ENCODE measurements at places on chromosomes 11 and 22. TPM values are rescaled to one million over a fixed set of nuclear protein-coding genes. Genes with fewer than 3 reads are reported as not detected.
A peak's percentile ranks its signal among the peaks of the same experiment; 100 is the strongest.

CCDC87 gene
- total RNA-seq = 0.26 TPM

DNA sequence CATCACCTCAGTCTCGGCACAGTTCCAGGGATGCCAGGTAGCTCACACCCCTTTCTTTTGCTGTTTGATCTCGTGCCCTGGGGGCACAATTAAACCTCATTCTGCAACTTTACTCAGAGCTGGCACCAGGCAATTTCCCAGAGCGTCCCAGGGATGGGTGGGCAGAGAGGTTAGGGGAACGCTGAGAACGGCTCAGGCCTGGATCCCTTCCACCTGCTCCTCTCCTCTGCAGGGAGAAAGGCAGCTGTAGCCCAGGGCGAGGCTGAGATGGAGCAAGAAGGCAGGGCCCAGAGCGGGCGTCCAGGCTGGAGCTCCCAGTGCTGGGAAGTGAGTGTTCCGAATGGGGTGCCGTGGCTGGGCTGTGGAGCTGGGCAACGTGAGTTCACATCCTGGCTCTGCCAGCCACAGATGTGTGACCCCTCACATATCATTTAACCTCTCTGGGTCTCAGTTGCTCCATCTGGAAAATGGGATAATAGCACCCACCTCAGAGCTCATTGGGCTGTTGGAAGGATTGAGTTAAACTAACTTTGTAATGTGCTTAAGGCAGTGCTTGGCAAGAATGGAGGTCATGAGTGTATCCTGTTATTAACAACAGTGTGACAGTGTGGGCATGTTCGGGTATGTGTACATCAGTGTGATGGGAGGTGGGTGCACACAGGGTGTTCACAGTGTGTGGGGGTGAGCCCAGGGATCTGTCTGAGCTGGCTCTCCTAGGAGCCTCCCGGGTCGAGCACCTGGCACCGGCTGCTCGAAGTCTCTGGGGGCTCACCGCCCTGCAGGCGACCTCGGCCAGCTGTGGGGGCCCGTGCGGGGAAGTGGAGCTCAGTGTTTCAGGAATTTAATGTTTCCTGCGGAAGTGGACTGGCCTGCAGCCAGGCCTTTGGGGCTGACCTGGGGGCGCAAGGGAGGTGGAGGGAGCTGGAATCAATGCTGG lies 15.5 kb downstream of the OTUB1 start:
- no peak overlapping the region for H3K27ac ChIP-seq
- no peak overlapping the region for H3K4me3 ChIP-seq
- H3K27me3 ChIP-seq = no peaks in the 10 kb centered on the region
- H3K36me3 ChIP-seq = peaks cover 17% of the 10 kb centered on the region

GRCh38 chr11:33158596-33159275 lies 2.5 kb downstream of the CSTF3 start:
- no peak for DNase-seq
- no peaks in the 10 kb centered on the region for H3K36me3 ChIP-seq
- H3K27ac ChIP-seq = no peak overlapping the region
- H3K27me3 ChIP-seq = no peaks in the 10 kb centered on the region

DNA sequence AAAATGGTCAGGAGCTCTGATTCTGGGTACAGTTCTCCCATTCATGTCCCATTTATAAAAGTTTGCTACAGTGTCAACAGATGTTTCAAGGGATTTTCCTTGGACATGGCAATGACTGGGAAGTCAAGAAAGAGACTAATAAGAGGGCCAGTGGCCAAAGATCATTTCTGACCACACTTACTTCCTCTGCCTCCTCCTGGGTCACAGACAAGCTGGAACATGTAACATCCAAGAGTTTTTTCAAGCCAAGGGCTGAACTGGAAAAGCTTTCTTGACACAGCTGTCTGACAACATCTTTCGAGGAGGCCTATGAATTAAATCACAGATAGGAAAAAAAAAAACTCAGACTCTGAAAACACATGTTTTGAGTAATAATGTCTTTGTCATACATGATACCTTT lies 8.7 kb downstream of the COMMD9 start:
- peaks cover 38% of the 10 kb centered on the region for H3K36me3 ChIP-seq
- no peak overlapping the region for H3K27ac ChIP-seq
- H3K4me1 ChIP-seq = no peaks in the 10 kb centered on the region
- H3K4me3 ChIP-seq = no peak overlapping the region

- peaks cover 27% of the 10 kb centered on the region for H3K36me3 ChIP-seq
- no peak for DNase-seq
- H3K4me1 ChIP-seq = peaks cover 93% of the 10 kb centered on the region
- H3K4me3 ChIP-seq = no peak overlapping the region
Measured at GRCh38 chr22:36350751-36351594, 36.8 kb downstream of the MYH9 start.

- no peaks in the 10 kb centered on the region for H3K27me3 ChIP-seq
- H3K36me3 ChIP-seq = no peaks in the 10 kb centered on the region
- H3K4me1 ChIP-seq = no peaks in the 10 kb centered on the region
- no peak for DNase-seq
- no peak overlapping the region for H3K27ac ChIP-seq
Measured at GRCh38 chr11:91630916-91631673, 593.5 kb upstream of the FAT3 start.

DNA sequence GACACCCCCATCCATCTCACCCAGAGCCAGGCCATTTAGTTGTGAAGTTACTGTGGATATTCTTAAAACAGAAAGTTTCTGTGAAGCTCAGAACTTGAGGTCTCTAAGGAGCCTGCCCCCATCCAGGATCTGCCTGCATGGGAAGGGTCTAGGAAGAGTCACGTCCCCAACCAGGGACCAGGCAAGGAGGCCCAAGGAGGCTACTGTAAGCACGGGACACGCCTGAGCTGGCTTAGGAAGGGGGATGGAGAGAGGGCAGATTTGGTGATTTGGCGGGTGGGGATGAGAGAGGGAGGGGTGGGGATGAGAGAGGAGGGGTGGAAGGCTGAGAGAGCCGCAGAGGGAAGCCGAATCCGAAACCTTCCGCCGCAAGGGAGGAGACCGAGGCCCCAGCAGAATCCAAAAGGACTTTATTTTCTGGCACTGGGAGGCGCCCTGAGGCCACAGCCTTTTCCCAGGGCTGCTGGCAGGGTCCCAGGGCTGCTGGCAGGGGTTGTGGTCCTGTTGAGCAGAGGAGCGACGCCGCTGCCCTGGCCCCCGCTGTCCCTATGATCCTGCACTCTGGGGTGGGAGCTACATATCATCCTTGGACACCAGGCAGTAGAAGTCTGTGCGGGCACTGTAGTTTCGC lies 9.4 kb downstream of the SIGIRR start:
- no peak overlapping the region for H3K27ac ChIP-seq
- H3K4me3 ChIP-seq = no peak overlapping the region
- H3K36me3 ChIP-seq = no peaks in the 10 kb centered on the region
- DNase-seq = no peak

ENTHD1 gene
- not detected for total RNA-seq

SYT9 gene
- 0.14 TPM for total RNA-seq

GRCh38 chr11:78365381-78365792 lies 52.2 kb downstream of the GAB2 start:
- H3K4me3 ChIP-seq = no peak overlapping the region
- no peak for DNase-seq
- H3K4me1 ChIP-seq = peaks cover 20% of the 10 kb centered on the region
- no peaks in the 10 kb centered on the region for H3K27me3 ChIP-seq
- no peaks in the 10 kb centered on the region for H3K36me3 ChIP-seq
- peak overlapping the region; percentile 0 for H3K27ac ChIP-seq

DNA sequence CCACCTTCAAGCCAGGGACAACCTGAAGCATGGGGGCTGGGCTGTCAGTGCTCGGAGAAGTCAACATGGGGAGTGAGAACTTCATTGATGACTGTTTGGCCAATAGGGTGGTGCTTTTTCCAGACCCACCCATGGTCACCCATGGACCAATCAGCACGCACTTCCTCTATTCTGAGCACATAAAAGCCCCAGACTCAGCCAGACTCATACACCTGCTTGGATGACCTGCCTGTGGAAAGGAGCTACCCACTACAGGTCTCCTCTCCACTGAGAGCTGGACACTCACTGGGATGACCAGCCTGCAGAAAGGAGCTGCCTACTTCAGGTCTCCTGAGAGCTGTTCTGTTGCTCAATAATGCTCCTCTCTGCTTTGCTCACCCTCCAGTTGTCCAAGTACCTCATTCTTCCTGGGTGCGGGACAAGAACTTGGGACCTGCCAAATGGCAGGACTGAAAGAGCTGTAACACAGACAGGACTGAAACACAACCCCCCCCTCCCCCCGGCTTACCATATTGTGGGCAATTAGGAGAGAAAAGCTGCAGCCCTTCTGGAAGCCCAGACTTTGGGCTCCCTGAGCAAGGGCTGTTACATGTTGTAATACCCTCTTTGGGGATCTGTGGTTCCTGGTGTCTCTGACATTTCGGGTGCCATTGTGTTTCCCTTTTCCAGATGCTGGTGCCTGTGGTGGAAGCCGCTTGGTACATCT lies 44.4 kb upstream of the WNT11 start:
- no peaks in the 10 kb centered on the region for H3K36me3 ChIP-seq
- no peak for DNase-seq
- peaks cover 4% of the 10 kb centered on the region for H3K4me1 ChIP-seq
- H3K27me3 ChIP-seq = no peaks in the 10 kb centered on the region
- H3K4me3 ChIP-seq = no peak overlapping the region

GRCh38 chr11:1078191-1078601 lies 3.5 kb downstream of the MUC2 start:
- no peaks in the 10 kb centered on the region for H3K36me3 ChIP-seq
- H3K4me3 ChIP-seq = no peak overlapping the region

GRCh38 chr11:12222055-12222792 lies 111.8 kb downstream of the MICAL2 start:
- DNase-seq = peak; percentile 82
- H3K36me3 ChIP-seq = peaks cover 37% of the 10 kb centered on the region
- peaks cover 65% of the 10 kb centered on the region for H3K4me1 ChIP-seq
- H3K4me3 ChIP-seq = no peak overlapping the region

GSTT2 gene
- total RNA-seq = 1.1 TPM

ANO1 gene
- 16.8 TPM for total RNA-seq

DNA sequence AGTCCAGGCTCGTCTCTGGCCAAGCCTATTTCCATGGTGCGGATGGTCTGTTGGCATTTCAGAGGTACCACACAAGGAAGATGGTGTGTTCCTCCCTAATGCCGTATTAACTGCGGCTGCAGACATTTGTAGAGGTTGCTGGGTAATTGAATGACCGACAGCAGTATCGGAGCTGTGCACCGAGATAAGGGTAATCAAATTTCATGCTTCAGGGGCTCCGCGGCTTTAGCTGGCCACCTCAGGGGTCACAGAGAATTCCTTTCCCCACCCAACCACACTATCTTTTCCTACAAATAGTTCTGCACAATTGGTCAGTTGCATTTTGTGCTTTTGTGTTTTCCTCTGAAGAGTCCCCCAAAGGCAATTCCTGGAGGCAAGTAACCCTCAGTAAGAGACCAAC lies 297.4 kb downstream of the OPCML start:
- DNase-seq = no peak
- no peak overlapping the region for H3K4me3 ChIP-seq
- no peaks in the 10 kb centered on the region for H3K36me3 ChIP-seq
- H3K4me1 ChIP-seq = no peaks in the 10 kb centered on the region
- no peaks in the 10 kb centered on the region for H3K27me3 ChIP-seq

DNA sequence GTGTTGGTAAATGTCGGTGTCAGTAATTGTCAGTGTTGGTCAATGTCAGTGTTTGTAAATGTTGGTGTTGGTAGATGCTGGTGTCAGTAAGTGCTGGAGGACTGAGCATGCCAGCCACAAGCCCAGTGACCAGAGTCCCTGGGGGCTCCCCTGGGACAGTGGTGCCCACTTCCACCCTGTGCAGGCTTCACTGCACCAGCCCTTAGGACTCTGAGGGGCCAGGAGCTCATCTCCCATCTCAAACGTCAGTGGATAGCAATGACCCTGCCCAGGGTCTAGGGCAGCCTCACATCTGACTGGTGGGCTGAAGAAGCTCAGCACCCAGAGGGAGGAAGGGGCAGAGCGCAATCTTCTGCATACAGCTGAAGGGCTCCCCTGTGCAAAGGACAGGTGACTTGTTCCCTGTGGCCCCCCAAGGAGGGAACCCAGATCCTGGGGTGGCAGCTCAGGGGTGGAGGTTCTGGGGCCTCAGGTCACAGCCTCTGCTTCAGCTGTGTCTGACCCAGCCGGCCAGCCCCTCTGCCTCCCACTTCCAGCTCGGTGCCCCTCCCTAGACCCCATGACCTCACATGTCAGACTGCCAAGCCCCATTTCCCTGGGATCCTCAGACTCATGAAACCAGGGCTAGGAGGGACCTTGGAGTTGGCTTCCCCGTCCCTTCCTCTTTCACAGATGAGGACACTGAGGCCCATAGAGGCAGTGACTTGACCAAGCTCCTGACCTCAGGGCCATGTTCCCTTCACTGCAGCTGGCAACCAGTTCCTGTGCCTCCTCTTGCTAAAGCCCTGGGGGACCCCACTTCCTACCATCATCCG lies 138.4 kb downstream of the CRYBB2 start:
- no peaks in the 10 kb centered on the region for H3K27me3 ChIP-seq
- H3K36me3 ChIP-seq = peaks cover 48% of the 10 kb centered on the region
- H3K27ac ChIP-seq = no peak overlapping the region

NXPE1 gene
- total RNA-seq = not detected

DNA sequence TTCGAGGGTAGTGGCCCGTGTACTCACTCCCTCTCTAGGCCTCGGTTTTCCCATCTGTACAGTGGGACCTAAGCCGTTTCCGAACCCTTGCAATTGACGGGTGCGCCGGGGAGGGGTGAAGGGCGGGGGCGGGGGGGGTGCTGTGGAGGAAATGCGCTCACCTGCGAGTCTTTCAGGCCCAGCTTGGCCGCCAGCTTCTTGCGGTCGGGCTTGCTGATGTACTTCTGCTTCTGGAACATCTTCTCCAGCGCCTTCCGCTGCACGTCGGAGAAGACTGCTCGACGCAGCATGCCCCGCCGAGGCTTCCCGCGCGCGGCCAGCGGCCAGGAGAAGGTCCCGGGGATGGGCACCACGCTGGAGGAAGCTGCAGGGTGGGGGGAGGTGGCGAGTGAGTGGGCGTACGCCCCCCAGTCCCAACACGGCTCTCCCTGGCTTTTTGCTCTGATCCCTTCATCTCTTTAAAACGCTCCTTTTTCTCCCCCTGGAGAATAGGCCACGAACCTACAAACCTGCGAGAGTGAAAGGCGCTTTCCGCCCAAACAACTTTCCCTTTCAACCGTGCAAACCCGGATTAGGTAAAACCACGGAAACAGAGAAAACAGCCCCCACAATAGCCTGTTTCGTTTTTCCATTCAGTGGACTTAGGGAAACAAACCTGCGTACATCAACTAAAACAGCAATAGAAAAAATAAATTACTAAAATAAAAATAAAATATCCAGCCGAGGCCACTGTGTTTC lies 3.2 kb downstream of the DBX1 start:
- no peaks in the 10 kb centered on the region for H3K36me3 ChIP-seq
- H3K27me3 ChIP-seq = peaks cover 87% of the 10 kb centered on the region
- H3K27ac ChIP-seq = no peak overlapping the region
- H3K4me1 ChIP-seq = peaks cover 9% of the 10 kb centered on the region
- peak overlapping the region; percentile 30 for H3K4me3 ChIP-seq

- H3K27ac ChIP-seq = no peak overlapping the region
- no peak for DNase-seq
- no peaks in the 10 kb centered on the region for H3K4me1 ChIP-seq
- H3K36me3 ChIP-seq = no peaks in the 10 kb centered on the region
- no peak overlapping the region for H3K4me3 ChIP-seq
Measured at GRCh38 chr22:43652845-43653244, 159.3 kb downstream of the EFCAB6 start.

GRCh38 chr11:110755941-110756340 lies 43.7 kb upstream of the ARHGAP20 start:
- DNase-seq = no peak
- peaks cover 15% of the 10 kb centered on the region for H3K4me1 ChIP-seq
- no peak overlapping the region for H3K4me3 ChIP-seq
- no peaks in the 10 kb centered on the region for H3K27me3 ChIP-seq
- no peak overlapping the region for H3K27ac ChIP-seq

GLYAT gene
- not detected for total RNA-seq
